ENCODE measurements at places on chromosomes 3 and 15. TPM values are rescaled to one million over a fixed set of nuclear protein-coding genes. Genes with fewer than 3 reads are reported as not detected.

DNA sequence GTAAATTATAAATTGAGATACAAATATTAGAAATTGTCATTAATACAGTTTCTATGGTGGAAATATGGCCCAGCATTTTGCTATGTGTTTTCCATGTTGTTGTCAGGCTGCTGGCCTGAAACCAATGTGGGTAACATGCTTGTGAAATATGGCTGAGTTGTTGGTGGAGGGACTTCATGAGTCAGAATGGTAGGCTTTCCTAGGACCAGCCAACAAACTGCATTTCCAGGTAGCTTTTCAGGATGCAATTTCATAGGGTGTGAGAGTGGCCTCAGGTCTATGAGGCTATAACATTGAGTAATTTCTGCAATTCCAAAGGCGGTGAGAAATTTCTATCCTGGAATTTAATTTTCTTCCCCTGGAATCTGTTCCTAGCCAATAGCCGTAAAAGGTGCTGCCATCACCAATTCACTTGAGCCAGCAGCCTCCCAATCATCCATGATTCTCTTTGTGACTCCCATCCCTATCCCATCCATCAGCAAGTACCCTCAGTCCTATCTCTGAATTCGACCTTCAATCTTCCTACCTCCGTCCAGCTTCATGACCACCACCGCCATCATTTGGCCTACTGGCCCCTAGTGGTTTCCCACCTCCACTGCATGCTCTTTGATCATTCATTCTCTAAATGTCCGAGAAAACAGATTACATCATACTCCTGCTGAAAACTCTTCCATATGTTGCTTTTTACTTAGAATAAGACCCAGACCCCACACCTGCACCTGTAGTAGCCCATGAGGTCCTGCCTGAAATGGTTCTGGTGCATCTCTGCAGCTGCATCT, 276.6 kb upstream of the CFAP20DC start:
- H3K4me3 ChIP-seq: no peak overlapping the region
- H3K4me1 ChIP-seq: no peaks in the 10 kb centered on the region
- H3K27ac ChIP-seq: no peak overlapping the region

DNA sequence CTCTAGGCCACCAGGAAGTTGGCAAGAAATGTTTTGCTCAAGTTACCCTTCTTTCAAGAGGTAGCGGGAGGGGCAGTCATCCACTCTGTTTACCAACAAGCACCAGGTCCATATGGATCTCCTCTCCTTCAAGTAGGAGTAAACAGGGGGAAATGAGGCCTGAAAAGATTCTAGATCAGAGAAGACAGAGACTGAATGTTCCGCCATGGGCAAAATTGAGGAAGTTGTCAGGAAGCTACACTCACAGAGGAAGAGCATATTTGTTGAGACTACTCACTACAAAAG, 81.6 kb downstream of the KLF15 start:
- peak; percentile 58 for DNase-seq
- no peaks in the 10 kb centered on the region for H3K27me3 ChIP-seq
- no peaks in the 10 kb centered on the region for H3K36me3 ChIP-seq
- no peak overlapping the region for H3K4me3 ChIP-seq
- peaks cover 6% of the 10 kb centered on the region for H3K4me1 ChIP-seq
- H3K27ac ChIP-seq: no peak overlapping the region

- peak; percentile 87 for DNase-seq
- no peaks in the 10 kb centered on the region for H3K4me1 ChIP-seq
- H3K36me3 ChIP-seq: peaks cover 31% of the 10 kb centered on the region
- no peak overlapping the region for H3K27ac ChIP-seq
- H3K4me3 ChIP-seq: no peak overlapping the region
These were observed 577.7 kb downstream of the MECOM start for GRCh38 chr3:169085827-169086226.

GRCh38 chr3:131972091-131972490, 62.7 kb downstream of the CPNE4 start:
- DNase-seq: no peak
- peaks cover 4% of the 10 kb centered on the region for H3K4me1 ChIP-seq
- no peaks in the 10 kb centered on the region for H3K36me3 ChIP-seq
- no peaks in the 10 kb centered on the region for H3K27me3 ChIP-seq

- H3K36me3 ChIP-seq: no peaks in the 10 kb centered on the region
- no peak for DNase-seq
- H3K27ac ChIP-seq: no peak overlapping the region
- H3K27me3 ChIP-seq: no peaks in the 10 kb centered on the region
- H3K4me3 ChIP-seq: no peak overlapping the region
- no peaks in the 10 kb centered on the region for H3K4me1 ChIP-seq
These were observed 223.6 kb upstream of the SETMAR start for GRCh38 chr3:4079339-4080195.

DNA sequence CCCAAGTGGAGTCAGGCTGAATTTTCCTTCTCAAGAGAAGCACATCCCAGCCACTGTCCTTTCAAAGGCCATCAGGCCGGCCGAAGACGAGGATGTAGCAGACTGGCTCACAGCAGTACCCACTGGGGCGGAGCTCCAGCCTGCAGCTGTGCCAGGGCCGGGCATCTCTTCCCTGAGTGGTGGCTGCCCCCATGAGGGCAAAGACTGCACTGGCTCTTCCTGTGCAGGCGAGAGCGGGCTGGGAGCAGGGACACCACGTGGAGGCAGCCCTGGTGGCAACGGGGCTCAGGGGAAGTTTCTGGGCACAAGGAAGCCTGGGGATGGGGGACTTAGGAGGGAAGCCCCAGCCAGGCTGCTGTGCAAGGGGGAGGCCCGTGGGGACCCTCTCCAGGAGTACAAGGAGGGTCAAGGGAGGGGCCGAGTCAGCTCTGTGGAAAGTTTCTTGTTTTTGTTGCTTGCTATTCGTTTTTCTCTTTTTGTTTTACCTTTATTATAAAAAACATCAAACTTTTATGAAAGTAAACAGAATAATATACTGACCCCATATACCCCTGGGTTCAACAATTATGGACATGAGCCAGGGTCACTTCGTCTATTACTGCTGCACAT, 66.1 kb downstream of the RPN1 start:
- H3K36me3 ChIP-seq: no peaks in the 10 kb centered on the region
- no peaks in the 10 kb centered on the region for H3K4me1 ChIP-seq
- DNase-seq: peak; percentile 80
- H3K27ac ChIP-seq: peak overlapping the region; percentile 26
- H3K27me3 ChIP-seq: no peaks in the 10 kb centered on the region

GRCh38 chr3:20837676-20838302, 651.8 kb upstream of the SGO1 start:
- H3K4me1 ChIP-seq: peaks cover 1% of the 10 kb centered on the region
- no peak overlapping the region for H3K27ac ChIP-seq
- no peaks in the 10 kb centered on the region for H3K27me3 ChIP-seq
- no peaks in the 10 kb centered on the region for H3K36me3 ChIP-seq
- DNase-seq: peak; percentile 47

DNA sequence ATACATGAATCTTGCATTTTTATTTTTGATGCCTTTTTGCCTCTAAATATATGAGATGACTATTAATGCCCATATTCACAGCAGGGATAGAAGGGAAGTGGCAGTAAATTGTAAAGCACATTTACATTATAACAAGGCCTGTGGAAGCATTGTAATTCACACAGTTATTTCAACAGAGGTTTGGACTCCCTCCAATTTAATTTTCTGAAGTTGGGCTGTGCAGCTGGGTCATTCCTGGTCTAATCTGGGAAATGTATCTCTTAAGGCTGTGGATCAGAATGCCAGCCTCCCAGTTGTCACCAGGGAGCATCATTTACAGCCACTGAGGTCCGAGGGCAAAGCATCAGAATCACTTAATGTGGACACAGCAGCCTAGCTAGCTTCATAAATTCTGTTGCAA, 434.5 kb downstream of the MFSD1 start:
- no peak overlapping the region for H3K27ac ChIP-seq
- no peaks in the 10 kb centered on the region for H3K27me3 ChIP-seq
- H3K4me1 ChIP-seq: no peaks in the 10 kb centered on the region
- H3K36me3 ChIP-seq: no peaks in the 10 kb centered on the region
- no peak overlapping the region for H3K4me3 ChIP-seq

- DNase-seq: no peak
- H3K27me3 ChIP-seq: no peaks in the 10 kb centered on the region
- no peak overlapping the region for H3K4me3 ChIP-seq
- H3K27ac ChIP-seq: no peak overlapping the region
These were observed 6.2 kb downstream of the DLG1 start for GRCh38 chr3:197292083-197292646.

DNA sequence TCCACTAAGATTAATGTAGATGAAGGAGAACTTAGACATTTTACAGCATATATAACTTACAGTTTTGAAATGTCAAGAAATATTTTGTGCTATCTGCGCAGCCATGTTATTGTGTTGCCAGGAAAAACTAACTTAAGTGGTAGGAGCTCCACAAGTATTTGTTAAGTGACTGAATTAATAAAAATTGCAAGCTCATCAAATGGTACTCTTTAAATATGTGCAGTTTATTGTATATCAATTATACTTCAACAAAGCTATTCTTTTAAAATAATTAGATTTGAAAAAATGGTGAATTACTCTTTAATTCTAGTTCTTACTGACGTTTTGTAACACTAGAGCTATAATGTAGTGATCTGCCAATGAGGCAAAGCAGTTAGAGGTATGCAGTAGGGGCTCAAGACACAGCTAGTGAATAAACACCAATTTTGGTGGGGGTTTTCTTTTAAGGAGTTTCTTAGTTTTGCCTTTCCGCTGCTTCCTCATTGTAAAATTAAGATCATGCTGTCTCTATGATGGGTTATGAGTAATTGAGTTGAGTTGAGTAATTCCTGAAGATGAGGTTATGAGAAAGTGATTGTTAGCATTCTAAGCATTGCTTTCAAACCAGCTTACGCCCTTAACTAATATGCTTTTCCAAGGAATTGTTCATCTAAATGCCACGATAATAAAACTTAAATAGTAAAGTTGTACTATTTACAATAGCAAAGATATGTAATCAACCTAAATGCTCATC, 10.9 kb upstream of the LXN start:
- no peaks in the 10 kb centered on the region for H3K27me3 ChIP-seq
- no peak overlapping the region for H3K27ac ChIP-seq
- H3K4me1 ChIP-seq: peaks cover 5% of the 10 kb centered on the region
- H3K4me3 ChIP-seq: no peak overlapping the region
- no peak for DNase-seq

DNA sequence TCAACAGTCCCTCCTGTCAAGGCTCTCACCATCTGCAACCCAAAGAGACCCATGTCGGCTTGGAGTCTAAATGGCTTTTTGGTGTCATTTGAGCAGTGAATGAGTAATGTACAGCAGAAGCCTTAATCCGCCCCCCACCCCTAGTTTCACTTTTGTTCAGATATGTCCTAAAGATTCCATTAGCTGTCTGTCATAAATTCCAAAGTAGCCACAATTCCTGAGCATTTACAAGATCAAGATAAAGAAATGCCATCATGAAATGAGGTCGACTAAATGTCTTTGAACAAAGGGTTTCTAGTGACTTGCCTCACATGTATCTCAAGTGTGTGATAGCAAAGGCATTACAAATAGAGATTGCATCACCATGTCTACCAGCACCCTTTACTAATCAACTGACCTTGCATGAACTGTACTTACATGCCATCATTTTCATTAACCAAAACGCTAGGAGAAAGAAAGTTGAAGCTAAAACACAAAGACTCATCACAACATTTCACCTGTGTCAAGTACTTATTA, 123.8 kb upstream of the PHLDB2 start:
- DNase-seq: no peak
- no peak overlapping the region for H3K4me3 ChIP-seq
- H3K27ac ChIP-seq: peak overlapping the region; percentile 74
- no peaks in the 10 kb centered on the region for H3K4me1 ChIP-seq
- H3K36me3 ChIP-seq: no peaks in the 10 kb centered on the region

DNA sequence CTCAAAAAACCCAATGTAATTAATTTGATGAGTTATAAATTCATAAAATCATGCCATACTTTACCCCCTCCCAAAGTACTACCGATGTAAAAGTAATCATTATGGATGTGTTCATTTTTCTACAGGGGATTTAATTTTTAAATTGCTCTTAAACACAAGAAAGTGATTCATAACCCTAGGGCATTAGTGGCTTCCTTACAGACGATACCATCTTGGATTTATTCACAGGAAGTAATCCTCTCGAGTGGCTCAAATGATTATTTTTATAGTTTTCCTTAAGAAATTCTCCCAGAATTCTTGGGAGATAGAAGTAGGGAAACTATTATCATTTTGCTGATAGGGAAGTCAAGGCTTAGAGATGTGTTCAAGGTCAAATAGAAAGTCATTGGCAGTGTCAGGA, 80.9 kb downstream of the PEX5L start:
- no peak overlapping the region for H3K27ac ChIP-seq
- H3K4me1 ChIP-seq: no peaks in the 10 kb centered on the region
- no peaks in the 10 kb centered on the region for H3K36me3 ChIP-seq
- no peak overlapping the region for H3K4me3 ChIP-seq

DNA sequence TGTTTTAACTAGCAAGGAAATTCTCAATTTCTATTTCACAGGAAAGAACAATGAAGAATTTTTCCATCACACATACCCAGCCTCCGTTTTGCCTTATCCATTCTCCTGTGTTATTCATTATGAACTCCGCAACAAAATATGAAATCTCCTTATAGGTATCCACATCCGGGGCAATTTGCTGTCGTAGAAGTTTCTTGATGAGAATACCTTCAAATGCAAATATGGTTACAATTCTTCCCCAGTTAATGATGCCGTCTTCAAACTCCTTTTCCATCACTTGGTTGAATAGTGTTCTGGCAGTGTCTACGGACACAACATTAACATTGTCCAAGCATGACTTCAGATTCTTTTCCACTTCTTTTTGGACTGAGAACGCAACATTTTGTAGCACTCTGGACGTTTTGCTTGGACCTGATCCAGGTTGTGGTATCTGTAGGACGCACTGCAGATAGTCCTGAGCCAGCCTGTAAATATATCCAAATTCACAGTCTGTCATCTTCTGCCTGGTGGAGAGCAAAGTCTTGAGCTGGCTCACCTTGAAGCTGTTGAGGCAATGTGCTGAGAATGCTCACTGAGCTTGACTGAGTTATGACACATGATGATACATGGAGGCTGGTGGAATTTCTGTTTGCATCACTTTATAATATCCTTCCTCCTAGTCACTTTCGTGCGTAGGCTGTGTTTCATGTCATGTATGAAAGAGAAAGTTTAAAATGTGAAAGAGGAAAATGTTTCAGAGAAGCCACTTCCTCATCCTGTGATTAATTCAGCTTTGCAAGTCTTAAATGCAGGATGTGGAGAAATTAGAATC, at the start of gene BCL2A1:
Gene BCL2A1 (minus strand): TSS at position 573 of the 811 bp plus-strand sequence. CDS start 77 bp downstream, at position 496.
- H3K27me3 ChIP-seq: no peaks in the 10 kb centered on the region
- peak within 1 kb of the TSS; percentile 64 for H3K27ac ChIP-seq
- peak; percentile 62 for DNase-seq

Gene CD200R1
- total RNA-seq: 0.83 TPM

Gene SCG5
- 0.77 TPM for total RNA-seq

Gene C3orf20
- total RNA-seq: 0.12 TPM

Gene MEGF11
- 0.82 TPM for total RNA-seq

Gene CNOT10
- total RNA-seq: 57.5 TPM

Gene THRB
- total RNA-seq: 23.5 TPM

Gene EPHA6
- 0.31 TPM for total RNA-seq

Gene YEATS2
- 42.9 TPM for total RNA-seq

Gene RARB
- total RNA-seq: 24.5 TPM
